Vagina (tissue), 2 donors: ENCODE measurements at places on chromosomes 12 and 14.

DNA sequence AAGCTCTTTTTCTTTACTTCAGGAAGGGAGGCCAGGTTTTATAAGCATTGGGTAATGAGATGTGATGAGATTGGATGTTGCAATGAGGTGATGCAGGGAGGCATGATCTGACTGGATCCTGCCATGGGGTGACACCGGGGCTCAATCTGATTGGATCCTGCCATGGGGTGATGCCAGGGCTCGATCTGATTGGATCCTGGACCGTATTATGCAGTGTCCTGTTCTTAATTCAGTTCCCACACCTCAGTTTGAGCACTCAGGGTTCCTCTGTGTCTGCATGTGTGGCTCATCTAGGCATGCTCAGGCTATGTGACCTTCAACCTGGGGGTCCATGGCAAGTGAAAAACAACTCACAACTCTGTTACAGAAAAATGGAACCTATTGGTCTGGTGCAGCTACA, 166.4 kb downstream of the SLC15A4 start:
- no peak for DNase-seq

DNA sequence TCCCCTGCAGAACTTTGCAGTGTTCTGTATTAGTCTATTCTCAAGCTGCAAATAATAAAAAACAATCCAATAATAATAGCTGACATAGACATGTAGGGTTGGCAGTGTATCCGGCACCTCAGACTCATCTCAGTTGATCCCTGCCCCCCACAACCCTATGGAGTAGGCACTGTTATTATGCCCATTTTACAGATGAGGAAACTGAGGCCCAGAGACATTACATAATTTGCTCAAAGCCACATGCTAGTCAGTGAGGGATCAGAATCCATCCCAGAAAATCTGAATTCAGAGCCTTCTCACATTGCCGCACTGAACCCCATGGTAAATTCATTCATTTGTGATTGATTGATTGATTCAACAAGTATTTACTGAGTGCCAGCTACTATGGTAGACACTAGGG, 226.6 kb upstream of the PWP1 start:
- no peak for DNase-seq

DNA sequence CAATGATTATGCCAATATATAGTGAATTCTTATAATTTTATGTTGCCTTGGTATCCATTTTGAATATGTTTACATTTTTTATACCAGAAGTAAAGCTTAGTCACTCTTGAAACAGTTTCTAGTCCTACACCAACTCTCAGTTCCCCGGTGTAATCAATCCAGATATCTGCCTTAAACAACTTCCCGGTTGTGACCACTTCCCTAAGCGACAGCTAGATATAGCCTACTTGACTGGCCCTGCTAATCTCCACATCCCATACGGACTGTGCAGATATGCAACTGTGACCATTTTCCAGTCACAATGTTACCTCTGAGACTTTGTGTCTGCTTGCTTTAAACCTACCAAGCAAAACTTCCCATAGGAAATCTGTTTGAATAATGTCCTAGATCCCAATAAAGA, 1551.5 kb upstream of the SEL1L start:
- DNase-seq = no peak

GRCh38 chr12:57047981-57048380, 1.9 kb downstream of the MYO1A start:
- DNase-seq = no peak

DNA sequence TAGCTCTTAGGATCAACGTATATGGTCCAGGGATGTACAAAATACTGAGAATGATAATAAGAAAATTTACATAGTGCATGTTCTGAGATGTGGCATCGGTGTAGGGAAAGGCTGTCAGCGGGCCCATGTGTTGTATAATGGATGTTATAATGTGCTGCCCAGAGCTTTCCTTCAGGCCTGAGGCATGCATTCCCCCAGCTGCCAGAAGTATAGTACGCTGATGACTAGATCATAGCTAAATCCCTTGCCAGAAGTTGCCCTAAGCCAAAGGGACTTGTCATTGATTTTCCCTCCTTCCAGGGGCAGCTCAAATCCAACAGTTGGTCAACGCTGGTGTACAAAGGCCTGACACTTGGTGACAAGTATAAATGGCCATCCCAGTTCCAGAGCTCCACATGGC, 6.5 kb upstream of the OR11G2 start:
- no peak for DNase-seq

- no peak for DNase-seq
Measured at GRCh38 chr12:20097626-20098025, 270.7 kb upstream of the PDE3A start.

DNA sequence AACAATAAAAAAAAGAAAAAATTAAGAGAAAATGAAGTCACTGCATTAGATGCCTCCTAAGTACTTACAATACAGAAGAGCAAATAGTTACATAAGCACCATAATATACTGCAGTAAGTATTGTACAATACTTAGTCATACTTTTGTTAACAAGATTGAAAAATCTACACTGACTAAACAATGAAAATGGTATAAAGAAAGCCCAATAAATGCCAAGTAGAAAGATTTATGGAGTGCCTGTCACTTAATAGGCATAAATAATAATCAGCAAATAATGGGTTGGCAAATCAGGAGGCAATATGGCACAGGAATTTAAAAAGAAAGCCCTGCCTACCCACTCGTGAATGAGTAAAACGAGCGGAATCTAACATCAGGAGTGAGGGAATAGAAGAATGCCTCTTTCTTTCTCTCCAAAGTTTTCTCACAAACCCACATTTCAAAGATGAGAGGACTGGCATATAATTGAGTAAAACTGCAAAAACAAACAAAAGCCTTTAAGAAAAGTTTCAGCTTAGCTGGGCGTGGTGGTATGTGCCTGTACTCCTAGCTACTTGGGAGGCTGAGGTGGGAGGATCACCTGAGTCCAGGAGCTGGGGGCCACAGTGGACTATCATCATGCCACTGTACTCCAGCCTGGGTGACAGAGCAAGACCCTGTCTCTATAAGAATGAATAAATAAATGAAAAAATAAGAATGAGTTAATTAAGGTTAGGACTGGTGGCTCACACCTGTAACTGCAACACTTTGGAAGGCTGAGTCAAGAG, 36.1 kb downstream of the CRY1 start:
- no peak for DNase-seq

DNA sequence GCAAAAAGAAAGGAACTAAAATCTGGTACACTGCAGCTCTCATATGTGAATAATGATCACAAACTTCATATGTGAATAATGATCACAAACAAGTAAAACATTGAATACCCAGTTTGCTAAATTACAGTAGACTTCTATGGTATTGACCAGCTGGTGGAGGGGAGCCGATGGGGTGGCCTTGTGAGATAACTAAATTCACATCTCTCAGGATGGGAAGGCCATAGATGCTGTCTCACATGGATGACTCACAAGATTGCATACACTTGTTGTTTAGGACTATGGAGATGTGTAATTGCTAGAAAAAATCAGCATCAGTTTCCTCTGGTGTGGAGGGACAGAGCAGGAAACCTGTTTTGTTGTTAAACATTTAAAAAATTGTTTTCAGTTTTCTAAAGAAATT, 49.2 kb downstream of the ACACB start:
- no peak for DNase-seq
